T-helper 22 cell (primary cell): ENCODE measurements at places on chromosomes 3 and 15.
A peak's percentile ranks its signal among the peaks of the same experiment; 100 is the strongest.

- no peak for DNase-seq
Observed at GRCh38 chr3:69485489-69485888, 99.6 kb upstream of the FRMD4B start.

- DNase-seq = no peak
Observed at GRCh38 chr3:116230431-116231020, 214.8 kb downstream of the LSAMP start.

GRCh38 chr15:67746450-67746849 is 78.9 kb upstream of the SKOR1 start:
- no peak for DNase-seq

DNA sequence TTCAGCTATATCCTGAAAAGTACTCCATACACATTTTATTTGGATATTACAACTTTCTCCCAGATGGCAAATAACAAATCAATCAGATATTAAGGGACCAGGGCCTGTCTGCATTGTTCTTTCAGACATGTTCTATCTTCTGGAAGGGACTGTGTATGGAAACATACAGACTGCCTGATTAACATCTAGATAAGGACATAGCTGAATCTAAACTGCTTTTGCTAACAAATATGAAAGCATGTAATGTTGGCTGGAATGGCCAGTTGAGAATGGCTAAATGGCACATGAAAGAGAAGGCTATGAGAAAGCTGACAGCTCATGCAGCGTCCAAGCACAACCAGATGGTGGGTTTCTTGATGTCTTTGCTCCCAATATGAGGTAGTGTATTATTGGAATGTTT is 149.4 kb downstream of the CFAP20DC start:
- DNase-seq = no peak

GRCh38 chr15:40279437-40280141 is 3.3 kb downstream of the ANKRD63 start:
- DNase-seq = peak; percentile 29

DNA sequence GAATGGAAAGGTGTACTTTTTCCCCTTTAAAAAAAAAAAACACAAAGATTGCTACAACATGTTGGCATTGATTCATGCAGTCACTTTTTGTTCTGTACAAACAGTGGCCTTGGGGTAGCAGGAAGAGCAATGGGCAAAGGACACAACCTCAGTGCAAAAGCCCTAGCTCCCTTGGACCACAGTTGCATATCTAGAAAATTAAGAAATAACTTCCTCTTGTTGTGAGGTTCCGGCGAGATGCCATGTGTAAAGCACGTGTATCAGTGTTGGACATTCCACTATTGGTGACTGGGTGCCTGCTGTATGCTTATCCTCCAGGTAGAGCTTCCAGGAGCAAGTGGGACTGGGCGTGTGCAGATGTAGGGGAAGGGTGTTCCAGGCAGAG is 164.5 kb downstream of the THSD4 start:
- DNase-seq = no peak

- no peak for DNase-seq
Observed at GRCh38 chr15:74383286-74383685, 15.8 kb upstream of the CYP11A1 start.

DNA sequence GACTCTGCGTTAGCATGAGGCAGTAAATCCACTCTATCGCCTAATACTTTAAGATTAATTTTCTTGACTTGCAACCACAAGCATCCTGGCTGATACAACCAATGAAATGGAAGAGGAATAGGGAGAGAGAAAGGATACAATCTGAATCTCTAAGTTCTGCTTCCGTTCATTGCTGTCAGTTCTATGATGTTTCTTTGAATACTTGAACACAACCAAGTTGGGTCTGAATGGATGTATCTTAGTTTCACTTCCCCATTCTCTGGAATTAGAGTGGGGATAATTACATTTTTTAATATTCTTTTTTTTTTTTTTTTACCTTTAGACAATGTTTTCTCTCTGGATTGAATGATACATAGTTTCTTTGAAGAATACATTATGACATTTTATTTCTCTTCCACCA is 22.9 kb downstream of the PDE8A start:
- DNase-seq = no peak

DNA sequence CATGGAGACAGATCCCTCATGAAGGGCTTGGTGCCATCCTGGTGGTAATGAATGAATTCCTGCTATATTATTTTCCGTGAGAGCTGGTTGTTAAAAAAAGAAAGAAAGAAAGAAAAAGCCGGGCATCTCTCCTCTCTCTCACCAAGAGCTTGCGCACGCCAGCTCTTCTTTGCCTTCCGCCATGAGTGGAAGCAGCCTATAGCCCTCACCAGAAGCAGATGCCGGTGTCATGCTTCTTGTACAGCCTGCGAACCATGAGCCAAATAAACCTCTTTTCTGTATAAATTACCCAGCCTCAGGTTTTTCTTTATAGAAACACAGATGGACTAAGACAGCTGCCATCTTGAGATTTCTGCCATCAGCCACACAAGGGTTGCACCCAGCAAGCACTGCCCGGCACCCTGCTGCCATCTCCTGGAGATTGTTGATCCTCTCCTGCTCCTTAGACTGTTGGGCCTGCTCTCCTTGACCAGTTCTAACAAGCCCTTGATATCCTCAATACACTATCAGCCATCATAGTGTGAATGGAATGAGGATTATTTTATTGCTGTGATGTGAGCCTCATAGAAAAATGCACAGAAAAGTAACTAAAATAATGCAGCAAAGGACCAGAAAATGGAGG is 3.5 kb upstream of the AHSG start:
- no peak for DNase-seq

- DNase-seq = no peak
Observed at GRCh38 chr3:86814918-86815655, 175.9 kb downstream of the VGLL3 start.

- no peak for DNase-seq
Observed at GRCh38 chr15:54941417-54941816, 255.3 kb downstream of the RSL24D1 start.

DNA sequence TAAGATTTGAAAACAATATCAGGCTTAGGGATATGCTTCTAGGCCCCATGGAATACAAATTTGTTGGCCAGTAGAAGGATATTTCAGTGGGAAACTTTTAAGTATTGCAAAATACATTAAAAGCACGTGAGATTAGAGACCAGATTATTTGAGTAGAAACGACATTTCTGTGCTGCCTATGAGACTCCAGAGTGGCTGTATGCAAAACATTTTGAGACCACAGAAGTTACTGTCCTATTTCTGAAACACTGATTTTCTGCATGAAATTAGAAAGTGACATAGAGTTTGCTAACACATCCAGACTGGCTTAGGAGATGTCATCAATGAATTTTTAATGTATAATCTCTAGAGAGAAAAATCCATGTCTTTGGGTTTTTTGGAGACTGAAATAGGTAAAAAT is 99.8 kb downstream of the KCNH8 start:
- DNase-seq = no peak

GRCh38 chr15:52137432-52138357 is 25.1 kb upstream of the BCL2L10 start:
- no peak for DNase-seq

- DNase-seq = no peak
Observed at GRCh38 chr3:87145553-87145952, 81.6 kb upstream of the CHMP2B start.

DNA sequence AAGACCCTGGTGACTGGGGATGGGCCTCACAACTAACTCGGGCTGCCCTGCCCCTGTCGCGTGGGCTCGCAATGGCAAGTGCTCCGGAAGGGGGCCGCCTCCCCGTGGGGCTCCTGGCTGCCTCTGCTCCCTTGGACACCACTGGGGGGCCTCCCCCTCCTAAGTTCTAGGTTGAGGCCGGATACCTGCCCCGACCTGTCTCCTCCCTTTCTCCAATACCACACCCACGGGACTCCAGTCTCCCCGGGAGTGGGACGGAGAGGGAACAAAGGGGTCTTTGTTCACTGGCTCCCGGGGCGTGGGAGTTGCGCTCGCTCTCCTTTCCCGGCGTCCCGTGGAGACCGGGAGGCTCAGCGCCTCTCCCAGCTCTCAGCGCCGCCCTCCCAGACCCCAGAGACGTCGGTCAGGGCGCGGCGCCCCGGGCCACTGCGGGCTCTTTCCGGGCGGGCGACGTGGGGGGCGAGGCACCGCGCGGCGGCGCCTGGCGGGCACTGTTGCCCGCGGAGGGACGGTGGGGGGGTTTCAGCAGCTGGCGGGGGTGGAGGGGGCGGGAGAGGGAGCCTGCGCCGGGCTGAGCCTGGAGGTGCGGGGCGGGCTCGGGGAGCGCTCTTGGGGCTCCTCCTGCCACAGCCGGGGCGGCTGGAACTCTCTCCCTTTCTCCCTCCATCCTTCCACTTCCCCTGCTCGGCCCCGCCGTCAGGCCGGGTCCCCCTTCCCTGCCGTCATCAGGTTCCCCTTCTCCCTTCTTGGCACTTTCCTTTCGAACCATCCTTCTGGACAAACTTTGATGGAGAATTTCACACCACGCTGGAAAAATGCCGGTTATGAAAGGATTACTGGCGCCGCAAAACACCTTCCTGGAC is at the start of gene KCNH8:
TSS of gene KCNH8 (plus strand) at position 606 of the 863 bp plus-strand sequence. CDS start at position 816, 210 bp downstream.
- no peak for DNase-seq

DNA sequence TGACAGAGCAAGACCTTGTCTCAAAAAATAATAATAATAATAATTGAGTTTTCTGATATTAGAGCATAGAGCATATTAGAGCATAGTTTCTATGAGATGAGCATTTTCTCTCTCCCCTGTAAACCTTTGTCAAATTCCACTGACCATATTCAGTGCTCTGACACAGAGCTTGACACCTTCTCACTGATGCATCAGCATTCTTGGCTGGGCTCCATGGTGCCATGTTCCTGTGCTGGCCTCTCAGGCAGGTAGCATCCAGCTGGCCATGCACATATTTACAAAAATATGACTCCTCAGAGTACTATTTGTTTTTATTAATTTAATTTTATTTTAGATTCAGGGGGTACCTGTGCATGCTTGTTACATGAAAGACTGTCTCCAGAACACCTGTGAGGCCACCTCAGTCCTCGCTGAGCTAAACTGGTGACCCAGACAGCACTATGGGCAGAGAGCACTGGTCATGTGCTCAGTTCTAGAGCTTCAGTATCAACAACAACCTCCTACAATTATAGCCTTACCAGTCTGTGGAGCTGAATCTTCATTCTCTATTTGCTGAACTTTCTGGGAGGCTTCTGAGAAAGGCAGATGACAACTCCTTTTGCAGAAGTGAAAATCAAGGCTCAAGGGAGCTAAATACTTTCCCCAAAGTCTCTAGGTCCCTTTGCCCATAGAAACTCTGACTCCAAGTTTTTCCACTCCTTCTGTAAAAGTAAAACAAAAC is 21.6 kb upstream of the SLC28A2 start:
- no peak for DNase-seq

DNA sequence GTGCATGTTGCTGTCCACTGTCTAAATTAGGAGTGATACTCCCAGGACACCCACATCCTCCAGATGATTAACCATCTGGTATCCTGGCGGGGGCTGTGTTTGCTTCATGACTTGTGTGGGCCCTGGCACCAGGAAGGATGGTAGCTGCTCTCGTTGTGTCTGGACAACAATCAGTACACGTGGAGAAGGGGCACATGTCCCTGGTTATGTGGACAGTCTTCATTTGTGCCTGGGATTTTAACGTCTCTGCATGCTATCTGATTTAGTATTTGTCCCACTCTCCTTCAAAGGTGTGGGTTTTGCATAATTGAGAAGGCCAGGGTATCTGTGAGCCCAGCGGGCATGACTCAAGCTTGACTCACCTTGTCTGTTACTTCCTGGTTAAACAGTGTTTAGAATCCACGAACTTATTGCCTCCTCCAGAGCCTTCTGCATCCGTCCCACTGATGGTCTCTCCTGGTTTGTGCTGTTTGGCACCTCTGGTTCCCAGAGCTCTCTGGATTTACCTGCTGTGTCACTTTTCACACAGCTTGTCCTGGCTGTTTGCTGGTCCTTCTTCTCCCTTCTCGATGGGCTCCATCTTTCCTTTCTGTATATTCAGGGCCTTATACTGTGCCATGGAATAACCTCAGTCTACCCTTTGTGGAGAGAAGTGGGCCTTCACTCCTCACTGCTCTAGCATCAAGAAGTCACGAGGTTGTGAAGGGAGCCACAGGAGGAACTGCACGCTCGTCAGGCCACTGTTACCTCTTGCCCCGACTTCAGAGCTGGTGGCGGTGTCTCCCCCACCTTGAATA is 32.5 kb downstream of the ARNT2 start:
- no peak for DNase-seq

GRCh38 chr15:97301166-97301565 is 659.3 kb upstream of the ARRDC4 start:
- no peak for DNase-seq

DNA sequence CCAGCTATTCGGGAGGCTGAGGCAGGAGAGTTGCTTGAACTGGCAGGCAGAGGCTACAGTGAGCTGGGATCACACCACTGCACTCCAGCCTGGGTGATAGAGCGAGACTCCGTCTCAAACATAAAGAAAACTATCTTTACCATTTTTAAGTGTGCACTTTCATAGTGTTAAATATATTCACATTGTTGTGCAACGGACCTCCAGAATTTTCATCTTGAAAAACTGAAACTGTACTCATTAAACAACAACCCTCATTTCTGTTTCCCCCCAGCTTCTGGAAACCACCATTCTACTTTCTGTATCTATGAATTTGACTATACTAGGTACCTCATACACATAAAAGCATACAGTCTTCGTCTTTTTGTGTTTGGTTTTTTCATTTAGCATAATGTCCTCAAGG is 375.1 kb downstream of the SHQ1 start:
- DNase-seq = no peak

- no peak for DNase-seq
Observed at GRCh38 chr15:46946953-46947352, 770.4 kb upstream of the SEMA6D start.

GRCh38 chr3:13173186-13173585 is 100.0 kb upstream of the IQSEC1 start:
- no peak for DNase-seq

DNA sequence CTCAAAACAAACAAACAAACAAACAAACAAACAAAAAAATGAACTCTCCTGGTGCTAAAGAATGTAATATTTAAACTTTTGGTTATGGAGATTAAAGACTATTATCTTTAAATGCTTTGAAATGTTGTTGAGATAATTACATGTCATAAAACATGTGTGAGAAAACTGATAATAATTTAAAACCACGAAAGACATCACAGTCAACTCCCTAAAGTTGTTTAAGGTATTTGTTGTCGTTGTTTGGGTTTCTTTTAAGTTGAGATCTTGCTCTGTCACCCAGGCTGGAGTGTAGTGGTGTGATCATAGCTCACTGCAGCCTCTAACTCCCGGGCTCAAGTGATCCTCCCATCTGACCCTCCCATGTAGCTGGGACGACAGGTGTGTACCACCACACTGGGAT is 12.0 kb downstream of the EFCAB12 start:
- no peak for DNase-seq

DNA sequence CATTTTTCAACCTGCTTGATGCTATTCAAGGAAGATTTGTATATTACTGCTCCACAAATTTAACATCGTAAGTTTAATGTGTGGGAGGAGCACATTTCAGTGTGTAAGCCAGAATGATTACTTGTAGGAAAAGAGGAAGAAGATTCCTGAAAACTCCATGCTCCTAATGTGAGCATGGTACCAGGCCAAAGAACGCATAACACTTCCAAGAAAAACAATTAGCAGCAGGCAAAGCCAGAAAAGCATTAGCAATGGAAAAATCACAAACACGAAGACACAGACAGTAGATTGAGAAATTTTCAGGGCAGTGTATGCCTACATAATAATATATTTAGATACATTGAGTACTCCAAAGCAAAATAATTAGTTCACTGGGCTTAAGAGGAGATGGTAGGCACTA is 96.6 kb upstream of the CBLB start:
- DNase-seq = no peak
